ENCODE measurements at places on chromosomes 12 and 14.
A peak's percentile ranks its signal among the peaks of the same experiment; 100 is the strongest.

- DNase-seq, result no peak
Observed at GRCh38 chr12:112979041-112979680, 842 bp downstream of the OAS2 start.

DNA sequence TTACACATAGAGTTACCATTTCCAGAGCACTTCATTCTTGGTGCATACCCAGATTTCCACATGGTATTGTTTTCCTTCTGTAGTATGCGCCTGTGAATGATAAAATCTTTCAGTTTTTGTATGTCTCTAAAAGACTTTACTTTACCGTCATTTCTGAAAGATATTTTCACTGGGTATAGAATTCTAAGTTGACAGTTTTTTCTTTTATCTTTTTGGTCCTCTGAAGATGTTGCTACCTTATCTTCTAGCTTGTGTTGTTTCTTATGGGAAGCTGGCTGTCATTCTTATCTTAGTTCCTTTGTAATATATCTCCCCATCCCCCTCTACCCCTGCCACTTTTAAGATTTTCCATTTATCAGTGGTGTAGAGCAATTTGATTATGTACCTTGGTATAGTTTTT lies 36.7 kb downstream of the PRMT8 start:
- no peak for DNase-seq

DNA sequence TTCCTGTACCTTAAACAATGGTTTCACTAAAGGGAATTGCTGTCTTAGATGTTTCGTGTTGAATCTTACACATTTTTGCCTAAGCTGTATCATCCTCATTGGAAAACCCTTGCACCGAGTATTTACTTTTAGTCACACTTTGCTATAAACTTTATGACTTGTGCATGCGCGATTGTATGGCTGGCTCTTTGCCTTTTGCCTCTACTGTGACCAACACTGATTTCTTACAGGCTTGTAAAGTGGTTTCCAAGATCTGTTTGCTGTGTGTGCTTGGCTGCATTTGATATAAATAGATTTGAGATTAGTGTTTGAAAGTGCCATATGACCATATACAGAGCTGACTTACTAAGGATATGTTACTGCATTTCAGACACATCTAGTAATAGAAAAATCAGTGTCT lies 40.5 kb downstream of the RASSF3 start:
- DNase-seq, result no peak

DNA sequence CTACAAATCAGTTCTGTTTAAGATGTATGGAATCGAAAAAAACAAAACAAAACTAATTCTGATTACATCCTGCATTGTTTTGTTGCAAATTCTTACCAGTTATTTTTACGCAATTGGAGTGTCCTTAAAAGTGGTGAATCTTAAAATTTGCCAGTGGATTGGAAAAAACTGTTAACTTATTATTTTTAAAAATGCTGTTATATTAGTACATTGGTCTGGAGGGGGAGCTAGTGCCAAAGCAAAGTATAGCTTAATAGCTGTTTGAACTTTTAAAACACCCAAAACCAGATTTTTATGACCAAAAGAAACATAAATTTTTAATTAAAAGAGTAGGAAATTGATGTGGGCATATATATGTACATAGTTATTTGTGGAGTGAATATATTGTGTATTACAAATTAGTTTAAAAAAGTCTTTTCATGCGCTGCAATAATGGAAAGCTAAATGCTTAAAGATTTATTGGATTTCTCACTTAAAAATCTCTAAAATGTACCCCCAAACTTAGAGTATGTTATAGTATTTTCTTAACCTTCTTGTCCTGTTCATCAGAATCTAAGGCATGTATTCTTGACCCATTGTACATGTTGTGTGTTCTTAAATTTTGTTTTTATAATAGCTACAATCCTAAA lies 2.5 kb downstream of the FUT8 start:
- peak; percentile 31 for DNase-seq

- DNase-seq, result peak; percentile 19
Observed at GRCh38 chr12:70367258-70368141, 1.4 kb downstream of the KCNMB4 start.

DNA sequence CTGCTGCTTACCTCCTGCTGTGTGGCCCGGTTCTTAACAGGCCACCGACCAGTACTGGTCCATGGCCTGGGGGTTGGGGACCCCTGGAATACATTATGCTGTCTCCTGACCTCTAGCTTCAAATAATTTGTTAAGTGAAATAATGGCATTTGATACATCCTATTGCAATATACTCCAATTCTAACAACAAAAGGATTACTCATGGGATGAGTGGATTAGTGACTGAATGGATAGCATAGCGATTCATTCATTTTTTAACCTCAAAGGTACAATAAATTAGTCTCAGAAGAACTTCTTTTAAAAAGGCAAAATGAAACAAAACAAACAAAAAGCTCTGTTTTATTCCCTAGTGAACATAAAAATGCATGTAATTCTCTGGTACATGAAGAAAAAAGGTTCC lies 147.9 kb upstream of the PKP2 start:
- no peak for DNase-seq

- no peak for DNase-seq
Observed at GRCh38 chr12:20585913-20586312, 109.2 kb upstream of the SLCO1C1 start.

DNA sequence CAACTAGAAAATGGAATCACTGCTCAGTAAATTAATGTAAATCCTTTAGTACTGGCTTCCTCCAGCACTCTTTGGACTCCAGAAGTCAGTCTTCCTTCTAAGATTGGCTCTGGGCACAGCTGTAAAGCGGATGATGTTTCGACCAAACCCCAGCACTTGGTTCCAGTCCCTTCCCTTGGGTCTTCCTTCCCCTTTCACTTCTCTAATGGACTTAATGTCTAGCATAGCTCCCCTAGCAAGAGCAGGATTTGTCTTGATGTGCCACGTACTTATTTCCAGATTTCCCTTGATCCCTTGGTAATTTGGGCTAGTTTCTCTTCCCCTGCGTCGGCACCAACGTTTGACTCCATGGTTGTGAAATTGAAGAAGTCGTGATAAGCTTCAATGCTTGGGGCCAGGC lies 28.3 kb downstream of the C12orf75 start:
- DNase-seq, result no peak

- DNase-seq, result no peak
Observed at GRCh38 chr12:45666816-45667215, 62.7 kb upstream of the ARID2 start.

DNA sequence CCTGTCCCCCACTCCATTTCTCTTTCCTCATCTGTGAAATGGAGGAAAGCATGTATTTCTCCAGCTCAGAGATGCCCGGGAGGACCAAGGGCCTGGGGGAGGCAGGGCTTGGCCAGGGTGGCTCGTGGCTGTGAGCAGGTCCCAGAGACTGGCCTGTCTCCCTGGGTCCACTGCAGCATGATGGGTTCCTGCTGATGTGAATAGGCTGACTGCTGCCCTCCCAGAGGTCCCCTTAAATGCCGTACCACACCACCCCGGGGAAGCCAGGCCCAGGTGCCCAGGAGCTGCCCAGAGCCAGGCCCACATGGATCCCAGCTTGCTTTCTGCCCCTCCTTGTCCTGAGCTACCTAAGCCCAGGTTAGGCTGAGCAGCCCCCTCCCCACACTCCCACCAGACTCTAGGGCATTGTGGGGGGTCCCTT lies 158.2 kb upstream of the C14orf180 start:
- DNase-seq, result peak; percentile 28
